ENCODE measurements at places on chromosomes 5 and 9.

- no peak for DNase-seq
These were observed 583.5 kb upstream of the TUSC1 start for GRCh38 chr9:26261503-26262330.

- no peak for DNase-seq
These were observed 220.0 kb downstream of the SLC12A2 start for GRCh38 chr5:128303593-128303992.

DNA sequence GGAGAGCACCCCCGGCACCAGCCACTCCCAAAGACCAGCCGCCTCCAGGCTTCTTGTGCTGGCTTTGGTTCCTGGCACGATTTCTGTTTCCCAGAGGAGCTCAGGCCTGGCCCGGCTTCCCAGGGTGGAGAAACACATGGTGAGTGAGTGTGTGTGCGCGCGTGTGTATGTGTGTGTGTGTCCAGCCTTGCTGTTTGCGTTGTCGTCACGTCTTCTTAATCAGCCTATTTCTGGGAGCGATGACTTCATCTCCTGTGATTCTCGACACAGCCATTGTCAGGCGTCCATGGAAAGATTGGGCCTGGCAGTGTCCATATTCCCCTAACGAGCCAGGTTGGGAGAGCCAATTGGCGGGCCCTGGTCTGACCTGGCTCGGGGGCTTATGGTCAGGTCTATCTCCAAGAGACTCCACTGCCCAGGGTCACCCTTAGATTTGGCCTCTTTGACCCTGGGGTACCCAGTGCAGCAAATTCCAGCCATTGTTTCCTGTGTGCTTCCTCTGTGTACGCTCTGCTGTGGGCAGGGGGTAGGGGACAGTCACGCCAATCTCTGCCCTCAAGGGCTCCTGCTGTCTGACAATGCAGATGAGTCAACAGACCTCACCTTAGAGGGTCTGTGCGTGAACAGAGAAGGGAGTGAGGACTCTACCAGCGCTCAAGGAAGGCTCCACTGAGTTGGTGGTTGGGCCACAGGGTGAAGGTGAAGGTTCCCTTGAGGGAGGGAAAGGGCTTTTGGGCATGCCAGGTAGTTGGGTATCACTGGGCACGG is 73.8 kb downstream of the DAB2IP start:
- DNase-seq, result no peak

DNA sequence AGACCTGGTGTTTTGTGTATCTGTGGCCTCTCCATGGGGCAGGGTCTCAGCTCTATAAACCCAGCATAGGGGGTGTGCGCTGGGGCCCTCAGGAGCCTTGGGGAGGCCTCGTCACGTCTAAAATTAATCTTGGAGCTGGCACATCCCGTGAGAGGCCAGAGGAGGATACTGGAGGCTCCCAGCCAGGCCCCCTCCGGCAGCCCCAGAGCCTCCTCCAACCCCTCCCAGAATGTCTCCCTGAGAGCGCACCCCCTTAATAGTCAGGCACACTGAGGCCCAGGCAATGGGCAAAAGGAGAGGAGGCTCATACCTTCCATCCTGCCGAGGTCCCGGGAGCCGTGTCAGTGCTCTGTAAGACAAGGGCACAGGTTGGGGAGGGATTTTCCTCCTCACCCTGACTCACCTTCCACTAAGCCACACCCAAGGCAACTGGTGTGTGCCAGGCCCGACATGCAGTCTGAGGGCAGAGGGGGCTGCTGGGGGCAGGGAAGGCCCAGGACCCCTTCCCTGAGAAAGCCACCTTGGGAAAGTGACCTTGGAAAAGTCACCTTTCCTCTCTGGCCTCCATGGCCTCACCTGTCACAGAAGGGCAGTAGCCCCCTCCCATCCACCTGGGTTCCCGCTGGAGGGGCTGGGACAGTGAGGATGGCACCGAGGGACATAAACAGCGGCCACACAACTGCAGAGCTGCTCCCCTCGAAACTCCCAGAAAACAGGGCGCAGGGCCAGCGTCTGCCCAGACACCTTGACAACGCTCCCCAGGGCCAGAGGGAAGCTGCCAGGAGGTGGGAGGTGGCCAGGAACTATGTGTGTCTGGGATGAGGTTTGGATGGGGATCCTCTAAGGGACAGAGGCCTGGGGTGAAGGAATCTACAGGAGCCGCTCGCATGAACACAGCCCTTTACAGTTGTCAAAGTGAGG is 2.9 kb downstream of the AK1 start:
- DNase-seq, result no peak

DNA sequence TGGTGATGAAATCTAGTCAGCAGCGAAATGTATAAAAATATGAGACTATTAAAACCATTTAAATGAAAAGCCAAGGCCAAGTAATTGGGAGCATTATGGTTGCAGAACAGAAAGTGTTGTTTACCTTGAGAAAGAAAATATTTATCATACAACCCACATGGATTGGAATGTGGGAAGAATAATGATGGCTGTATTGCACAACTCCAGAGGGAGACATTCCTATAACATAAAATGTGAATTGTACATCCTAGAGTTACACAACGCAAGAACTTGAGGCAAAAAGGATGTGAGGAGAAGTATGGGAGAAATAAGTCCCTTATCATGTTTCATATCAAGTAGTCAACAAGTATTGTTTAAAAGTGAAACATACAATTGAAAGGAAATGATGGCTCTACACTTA is 1014.0 kb upstream of the SEMA6A start:
- DNase-seq, result no peak

DNA sequence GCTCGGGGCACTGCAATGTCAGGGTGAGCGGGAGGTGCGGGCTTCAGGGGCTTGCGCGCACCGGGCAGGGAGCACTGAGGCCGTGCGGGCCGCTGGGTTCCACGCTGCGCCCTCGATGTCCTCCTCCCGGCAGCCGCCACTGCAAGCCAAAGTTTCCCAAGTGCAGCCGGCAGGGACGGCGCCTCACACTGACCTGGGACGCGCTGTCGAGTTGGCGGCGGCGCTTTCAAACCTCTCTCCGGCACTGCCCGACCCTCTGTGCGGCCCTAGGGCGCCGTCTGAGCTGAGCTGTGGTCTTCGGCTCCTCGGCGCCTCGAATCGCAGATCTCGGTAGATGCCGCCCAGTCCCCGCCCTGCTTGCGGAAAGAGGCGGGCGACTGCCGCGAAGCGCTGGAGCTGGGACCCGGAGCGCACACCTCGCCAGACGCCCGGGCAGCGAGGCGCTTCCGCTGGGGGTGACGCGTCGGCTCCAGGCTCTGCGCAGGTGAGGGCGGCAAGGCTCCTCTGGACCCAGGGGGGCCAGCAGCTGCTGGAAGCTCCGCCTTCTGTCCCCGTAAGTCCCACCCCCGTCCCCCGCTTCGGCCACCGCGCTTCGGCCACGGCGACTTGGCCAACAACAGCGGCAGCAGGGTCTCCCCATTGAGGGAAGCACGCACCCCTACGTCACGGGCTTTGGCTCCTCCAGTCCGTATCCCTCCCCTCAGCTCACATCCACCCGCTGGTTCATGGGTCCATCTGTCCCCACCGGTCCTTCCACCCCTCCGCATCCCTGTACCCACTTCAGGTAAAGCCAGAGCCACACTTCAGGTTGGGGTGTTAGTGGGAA is at the start of gene ANKRD34B:
Gene ANKRD34B, minus strand, starts transcription at position 320 of the 826 bp plus-strand sequence. CDS start 10,261 bp downstream, outside the sequence.
- peak; percentile 27 for DNase-seq

DNA sequence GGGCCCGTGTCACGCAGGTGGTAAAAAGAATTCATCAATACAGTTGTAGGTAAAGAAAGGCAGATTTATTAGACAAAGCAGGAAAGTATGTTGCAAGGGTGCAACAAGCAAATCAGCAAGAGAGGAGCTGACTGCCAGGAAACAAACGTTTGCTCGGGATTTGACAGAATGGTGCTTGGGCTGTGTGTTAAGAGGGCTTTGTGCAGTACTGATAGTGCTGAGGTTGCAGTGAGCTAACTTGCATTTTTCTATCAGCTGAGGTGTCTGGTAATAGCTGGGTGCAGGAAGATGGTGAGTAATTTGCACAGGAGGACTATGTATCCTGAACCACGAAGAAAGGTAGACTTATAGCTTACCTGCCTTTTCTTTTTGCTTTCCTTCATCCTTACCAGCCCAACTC is 3.9 kb upstream of the RARS1 start:
- no peak for DNase-seq

GRCh38 chr5:32182463-32183063 is 8.4 kb upstream of the GOLPH3 start:
- no peak for DNase-seq

DNA sequence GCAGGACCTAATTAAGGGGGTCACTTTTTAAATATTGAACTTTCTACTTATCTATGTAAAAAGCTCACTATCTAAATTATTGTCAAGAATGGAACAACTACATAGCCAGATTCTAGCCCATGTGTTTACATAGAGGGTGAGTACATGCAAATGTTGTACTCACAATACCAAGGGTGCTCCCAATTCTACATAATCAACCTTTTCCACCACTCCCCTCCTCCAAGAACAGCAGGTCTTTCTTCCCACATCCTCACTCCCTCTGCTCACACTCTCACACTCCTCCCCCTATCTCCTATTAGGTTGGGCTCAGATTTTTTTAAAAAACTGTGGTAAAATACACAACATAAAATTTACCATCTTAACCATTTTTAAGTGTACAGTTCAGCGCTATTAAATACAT is 325.4 kb downstream of the ARL15 start:
- no peak for DNase-seq

DNA sequence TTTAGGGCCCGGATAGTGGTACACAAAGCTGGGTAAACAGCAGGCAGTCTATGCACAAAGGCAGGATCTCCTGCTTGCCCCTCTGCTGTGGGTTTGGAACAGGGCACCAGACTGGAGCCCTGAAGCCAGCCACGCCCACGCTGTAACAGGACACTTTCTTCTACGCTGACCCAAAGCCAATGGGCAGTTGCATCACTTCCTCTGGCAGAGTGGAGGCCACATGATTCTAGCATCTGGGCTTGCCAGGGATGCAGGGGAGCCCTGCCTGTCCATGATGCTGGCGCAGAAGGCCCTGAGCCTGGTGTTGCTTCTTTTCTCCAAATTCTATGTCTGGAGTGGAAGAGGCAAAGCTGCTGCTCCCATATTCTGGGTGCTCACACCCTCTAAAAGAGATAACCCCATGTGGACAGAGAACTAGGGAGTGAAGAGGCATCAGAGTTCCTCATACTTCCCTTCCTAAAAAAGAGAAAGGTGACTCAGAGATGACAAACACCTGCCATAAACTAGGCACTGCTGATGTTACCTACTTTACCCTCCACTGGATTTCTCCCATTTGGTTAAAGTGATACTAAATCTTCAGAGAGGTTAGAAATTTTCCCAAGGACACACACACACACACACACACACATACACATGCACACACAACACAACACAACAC is 260.3 kb upstream of the KLF4 start:
- no peak for DNase-seq

- no peak for DNase-seq
These were observed 786 bp upstream of the TSSK1B start for GRCh38 chr5:113435575-113435974.

DNA sequence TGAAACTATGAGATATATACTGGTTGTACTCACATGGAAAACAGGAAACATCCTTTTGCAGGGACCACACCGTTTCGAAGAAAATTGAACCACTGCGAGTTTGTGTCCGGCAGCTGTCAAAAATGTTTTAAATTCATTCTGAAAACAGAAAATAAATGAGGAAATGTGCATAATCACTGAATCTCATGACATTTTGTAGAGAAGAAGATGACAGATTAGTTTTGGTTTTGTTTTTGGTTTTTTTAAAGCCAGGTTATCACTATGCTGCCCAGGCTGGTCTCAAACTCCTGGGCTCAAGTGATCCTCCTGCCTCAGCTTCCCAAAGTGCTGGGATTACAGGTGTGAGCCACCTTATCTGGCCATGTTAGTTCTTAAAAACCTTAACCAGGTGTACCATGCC is 3.5 kb downstream of the TXNDC8 start:
- no peak for DNase-seq

DNA sequence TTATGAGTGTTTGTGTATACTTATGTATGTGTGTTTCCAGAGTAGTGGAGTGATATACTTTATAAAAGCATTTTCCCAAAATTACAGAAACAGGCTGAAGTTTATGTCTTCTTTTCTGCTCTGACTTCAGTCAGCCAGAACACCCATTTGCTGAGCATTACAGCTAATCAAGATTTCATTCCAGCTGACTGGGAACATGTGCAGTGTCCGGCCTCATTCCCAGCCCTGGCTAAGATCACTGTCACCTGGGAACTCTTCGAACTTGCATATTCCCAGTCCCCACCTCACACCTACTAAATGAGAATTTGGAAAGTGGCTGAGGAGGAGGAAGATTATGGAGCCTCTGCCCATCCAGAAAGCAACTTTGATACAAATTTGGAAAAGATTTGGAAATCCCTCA is 90.8 kb upstream of the PRRC1 start:
- no peak for DNase-seq

DNA sequence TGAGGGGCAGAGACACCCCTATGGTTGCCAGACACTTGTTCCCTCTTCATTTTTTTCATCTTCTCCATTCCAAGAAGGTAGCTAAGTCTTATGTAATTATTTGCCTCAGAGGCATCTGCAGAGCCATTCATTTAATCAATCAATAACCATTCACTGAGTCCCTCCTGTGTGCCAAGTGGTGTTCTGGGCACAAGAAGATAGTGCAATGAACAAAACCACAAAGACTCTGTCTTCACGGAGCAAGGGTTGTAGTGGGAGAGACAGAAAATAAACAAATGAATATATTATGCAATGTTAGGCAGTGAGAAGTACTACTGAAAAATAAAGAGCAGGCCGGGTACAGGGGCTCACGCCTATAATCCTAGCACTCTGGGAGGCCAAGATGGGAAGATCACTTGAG is 41.4 kb upstream of the CTNNA1 start:
- no peak for DNase-seq

- DNase-seq, result no peak
These were observed 17.9 kb downstream of the ADGRD2 start for GRCh38 chr9:124468061-124468740.

DNA sequence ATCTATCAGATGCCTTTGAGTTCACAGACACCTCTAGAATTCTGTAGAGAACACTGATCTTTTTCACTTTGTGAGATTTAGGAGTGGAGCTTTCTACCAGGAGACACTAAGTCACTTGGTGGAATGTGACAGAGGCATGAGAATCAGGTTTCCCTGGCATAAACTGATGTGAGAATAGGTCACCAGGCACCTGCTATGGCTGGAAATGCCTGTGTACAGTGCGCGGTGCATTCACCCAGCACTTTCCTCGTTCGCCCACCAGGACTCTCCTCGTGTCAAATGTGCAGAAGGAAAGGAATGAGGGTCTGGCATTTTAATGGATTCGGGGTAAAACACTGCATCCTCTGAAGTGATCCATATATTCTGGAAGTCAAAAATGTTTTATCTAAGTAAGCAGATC is 281.8 kb upstream of the TUT7 start:
- no peak for DNase-seq

GRCh38 chr5:72065751-72066255 is 41.5 kb upstream of the MAP1B start:
- DNase-seq, result no peak

GRCh38 chr5:157924931-157925729 is 66.2 kb upstream of the CLINT1 start:
- no peak for DNase-seq

GRCh38 chr5:138471052-138471361 is 5.7 kb downstream of the EGR1 start:
- no peak for DNase-seq

DNA sequence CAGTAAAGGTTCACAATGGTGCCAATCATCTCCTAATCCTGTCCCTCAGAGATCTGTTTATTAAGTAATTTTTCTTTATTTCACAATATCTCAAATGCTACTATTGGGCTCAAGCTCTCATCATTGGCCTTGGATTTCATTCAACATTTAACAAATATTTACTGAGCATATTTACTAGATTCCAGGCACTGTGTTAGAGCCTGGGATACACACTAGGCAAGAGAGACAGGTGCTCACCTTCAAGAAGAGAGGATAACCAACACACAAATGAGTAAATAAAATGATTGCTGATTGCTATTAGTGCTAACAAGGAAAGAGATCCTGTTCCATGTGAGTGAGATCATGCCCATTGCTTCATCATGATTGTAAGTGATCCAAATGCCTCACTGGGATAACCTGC is 27.4 kb downstream of the PPP2R2B start:
- no peak for DNase-seq
